SK-MEL-5 (cell line): ENCODE measurements at places on chromosomes 2 and 18. TPM values are rescaled to one million over a fixed set of nuclear protein-coding genes. Genes with fewer than 3 reads are reported as not detected.
A peak's percentile ranks its signal among the peaks of the same experiment; 100 is the strongest.

DNA sequence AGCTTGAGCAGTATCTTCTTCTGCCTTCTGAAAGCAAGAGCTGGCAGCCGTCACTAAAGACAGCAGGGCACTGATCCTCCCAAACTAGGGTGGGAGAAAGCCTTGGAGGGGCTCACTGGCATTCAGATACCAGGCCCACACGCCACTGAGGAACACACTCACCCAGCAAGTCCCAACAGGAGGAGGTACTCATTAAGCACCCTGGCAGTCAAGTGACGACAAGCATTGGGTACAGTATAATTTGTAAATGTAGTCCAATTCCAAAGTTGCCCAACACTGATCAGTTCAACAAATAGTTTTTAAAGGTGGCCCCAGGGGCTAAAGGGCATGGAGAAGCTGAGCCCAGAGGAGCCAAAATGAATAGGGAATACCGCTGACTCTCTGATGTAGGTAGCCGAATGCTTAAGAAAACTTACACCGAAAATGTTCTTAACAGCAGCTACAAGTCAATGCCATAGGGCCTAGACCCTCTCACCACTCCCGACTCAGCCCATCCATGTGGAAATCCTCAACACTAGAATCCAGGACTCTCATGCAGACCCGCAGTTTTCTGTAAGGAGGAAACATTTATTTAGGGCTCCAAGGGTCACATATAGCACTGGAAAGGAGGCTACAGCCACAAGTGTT is 9.9 kb downstream of the LIMS2 start:
- no peak for DNase-seq

- DNase-seq, result peak; percentile 20
Observed at GRCh38 chr2:55232863-55233657, 572 bp downstream of the RPS27A start.

MOGAT1 gene
- total RNA-seq, result not detected in 2 replicates

SELENOI gene
- total RNA-seq, result 48.0 and 50.4 TPM in 2 replicates

DNA sequence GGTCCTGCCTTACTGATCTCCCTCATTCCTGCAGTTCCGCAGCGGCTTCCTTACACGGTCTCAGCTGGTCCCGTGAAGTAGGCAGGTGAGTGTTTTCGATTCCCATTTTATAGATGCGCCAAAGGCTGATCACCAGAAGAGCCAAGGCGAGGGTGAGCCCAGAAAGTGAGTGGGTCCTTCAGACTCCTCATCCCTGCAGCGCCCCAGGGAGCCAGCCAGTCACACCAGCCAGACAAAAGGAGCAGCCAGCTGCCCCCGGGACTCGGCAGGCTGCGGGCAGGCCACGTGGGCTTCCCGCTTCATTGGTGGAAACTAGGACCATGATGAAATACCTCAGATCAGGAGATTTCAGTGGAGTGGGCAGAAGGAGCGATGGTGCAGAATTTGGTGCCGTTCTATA is 85.9 kb downstream of the SMAD7 start:
- DNase-seq, result no peak

RAB31 gene
- total RNA-seq, result 11.2 and 12.9 TPM in 2 replicates

DNA sequence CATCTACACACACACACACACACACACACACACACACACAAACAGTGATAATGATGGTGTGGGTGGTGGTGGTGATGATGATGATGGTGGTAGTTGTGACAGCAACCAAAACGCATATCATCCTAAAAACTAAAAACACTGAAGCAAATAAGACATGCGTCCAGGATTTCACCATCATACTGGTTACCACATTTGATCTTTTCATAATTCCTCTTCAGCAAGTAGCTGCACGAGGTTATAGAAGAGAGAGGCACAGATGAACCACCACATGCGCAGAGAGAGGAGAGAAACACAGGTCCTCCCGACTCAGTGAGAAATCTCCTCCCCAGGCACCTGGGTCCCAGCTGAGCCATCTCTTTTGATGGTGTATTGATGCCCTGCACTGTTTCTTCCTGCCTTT is 393.3 kb downstream of the METTL4 start:
- no peak for DNase-seq

DNA sequence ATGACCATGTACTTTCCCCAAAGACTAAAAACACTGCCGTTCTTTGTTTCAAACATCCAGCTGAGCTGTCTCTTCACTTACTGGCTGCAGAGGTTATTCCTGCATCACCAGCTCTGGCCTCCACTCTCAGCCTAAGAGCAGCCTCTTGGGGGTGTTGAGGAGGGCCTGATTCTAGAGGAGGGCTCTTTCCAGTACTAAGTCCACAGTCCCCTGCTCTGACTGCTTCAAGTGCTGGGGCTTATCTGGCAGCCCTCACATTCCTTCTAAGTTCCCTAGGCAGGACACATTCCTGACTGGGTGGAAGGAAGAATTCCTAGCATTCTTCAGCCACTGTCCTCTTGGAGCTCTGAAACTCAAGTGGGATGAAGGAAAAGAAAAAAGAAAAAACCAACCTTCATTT is 32.9 kb upstream of the EHBP1 start:
- peak; percentile 64 for DNase-seq

- DNase-seq, result no peak
Observed at GRCh38 chr2:182230561-182230960, 196.3 kb downstream of the PDE1A start.

GREB1L gene
- total RNA-seq, result 0.50 and 1.9 TPM in 2 replicates

DNA sequence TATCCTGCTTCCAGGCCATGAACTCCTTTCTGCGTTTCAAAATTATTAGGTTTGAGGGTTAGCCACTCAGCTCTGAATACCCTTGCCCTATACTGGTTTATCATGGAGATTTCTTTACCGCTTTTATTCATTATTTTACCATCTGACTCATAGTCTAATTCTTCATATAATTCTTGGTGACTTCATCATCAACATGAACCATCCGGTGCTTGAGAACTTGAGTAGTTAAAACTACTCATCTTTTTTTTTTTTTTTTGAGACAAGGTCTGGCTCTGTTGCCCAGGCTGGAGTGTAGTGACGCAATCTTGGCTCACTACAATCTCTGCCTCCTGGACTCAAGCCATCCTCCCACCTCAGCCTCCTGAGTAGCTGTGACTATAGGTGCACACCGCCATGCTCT is 94.2 kb upstream of the LHCGR start:
- no peak for DNase-seq

DNA sequence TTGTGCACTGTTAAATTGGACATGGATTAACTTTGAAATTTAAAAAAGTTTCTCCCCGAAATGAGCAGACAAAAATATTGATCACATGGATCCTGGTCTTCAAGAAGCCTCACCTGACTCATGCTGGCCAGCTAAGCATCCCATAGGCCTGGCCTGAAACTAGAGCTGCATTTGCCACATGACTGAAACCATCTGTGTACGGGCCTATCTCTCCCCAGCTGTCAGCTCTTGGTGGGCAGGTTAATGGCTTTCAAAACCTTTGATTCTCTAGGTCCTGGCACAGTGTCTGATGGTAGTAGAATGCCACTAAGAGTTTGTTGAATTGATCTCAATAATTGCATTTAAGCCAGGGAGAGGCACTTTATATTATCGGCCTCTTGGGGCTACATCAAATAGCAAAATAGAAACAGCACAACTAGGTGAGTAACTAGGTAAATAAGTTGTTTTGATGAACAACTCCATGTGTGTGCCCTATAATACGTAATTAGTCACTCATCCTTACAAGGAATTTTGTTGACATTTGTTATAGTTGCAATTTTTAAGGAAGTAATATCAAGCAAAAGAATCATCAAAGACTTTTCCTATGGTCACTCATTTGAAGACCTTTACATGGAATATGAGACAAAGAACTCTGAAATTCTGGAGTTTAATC is 251.1 kb downstream of the SP3 start:
- DNase-seq, result no peak

TUBA3E gene
- not detected in 2 replicates for total RNA-seq

- DNase-seq, result no peak
Observed at GRCh38 chr18:52452427-52452826, 112.4 kb downstream of the DCC start.

GRCh38 chr2:88627856-88628570 is 749 bp upstream of the EIF2AK3 start:
- peak; percentile 97 for DNase-seq

DNA sequence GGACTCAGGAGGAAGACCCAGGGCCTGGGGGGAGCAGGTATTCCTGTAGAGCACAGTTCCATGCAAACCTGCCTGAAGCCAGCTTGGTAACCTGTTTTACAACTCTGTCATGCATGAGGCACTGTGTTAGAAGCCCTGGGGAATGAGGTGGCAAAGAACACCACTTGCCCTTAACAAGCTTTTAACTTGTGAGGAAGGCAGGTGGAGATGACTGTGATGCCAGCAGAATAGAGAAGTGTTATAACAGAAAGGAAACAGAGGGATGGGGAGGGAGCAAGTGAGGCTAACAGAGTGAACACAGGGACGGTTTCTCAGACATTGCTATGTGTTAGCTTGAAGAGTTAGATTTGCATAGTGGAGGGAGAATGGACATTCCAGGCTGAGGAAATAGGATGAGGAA is 11.5 kb upstream of the IL1A start:
- no peak for DNase-seq

- DNase-seq, result no peak
Observed at GRCh38 chr18:78330766-78331165, 648.9 kb upstream of the SALL3 start.

RHBDD1 gene
- 13.2 and 13.4 TPM in 2 replicates for total RNA-seq

DNA sequence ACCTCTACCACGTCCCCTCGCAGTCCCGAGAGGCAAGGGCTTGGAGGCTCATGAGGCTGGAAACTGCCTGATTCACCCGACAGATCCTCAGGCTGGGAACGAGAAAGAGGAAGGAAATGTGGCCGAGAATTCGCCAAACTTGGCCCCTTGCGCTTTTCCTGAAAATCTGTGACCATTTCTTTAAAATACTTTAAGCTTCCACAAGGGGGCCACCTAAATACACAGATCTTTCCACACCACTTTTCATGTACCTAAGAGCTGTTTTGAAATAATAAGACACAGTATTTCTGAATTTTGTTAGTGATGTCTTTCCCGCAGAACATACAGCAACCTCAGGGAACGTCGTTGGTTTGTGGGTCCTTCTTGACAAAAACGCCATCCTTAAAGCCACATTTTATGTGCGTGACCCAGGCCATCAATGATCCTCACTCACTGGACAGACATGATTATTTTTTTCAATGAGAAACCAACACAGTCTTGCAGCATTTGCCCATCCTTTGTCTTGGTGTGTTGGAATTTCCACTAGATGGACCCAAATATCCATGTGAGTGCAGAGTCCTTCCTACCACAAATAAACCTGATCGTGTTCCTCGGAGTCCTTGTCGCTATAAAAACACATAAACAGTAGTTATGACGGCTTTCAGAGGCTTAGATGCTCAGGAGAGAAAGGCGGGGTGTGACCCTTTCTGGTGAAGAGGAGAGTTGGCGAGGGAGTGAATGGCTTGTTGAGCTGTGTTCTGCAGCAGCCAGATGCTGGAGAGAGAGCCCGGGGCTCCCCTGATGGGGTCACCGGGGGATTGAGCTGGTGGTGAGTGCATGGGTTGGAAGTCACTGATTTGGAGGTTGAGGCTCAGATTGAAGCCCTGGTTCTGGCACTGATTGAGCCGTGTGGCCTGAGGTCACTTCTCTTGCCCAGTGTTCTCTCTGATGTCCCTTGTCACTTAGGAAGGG is 25.0 kb downstream of the DCDC2C start:
- peak; percentile 70 for DNase-seq

UPP2 gene
- total RNA-seq, result not detected in 2 replicates

GRCh38 chr2:74414881-74415761 is 6.3 kb downstream of the C2orf81 start:
- no peak for DNase-seq

SPC25 gene
- 11.8 and 13.9 TPM in 2 replicates for total RNA-seq

DNA sequence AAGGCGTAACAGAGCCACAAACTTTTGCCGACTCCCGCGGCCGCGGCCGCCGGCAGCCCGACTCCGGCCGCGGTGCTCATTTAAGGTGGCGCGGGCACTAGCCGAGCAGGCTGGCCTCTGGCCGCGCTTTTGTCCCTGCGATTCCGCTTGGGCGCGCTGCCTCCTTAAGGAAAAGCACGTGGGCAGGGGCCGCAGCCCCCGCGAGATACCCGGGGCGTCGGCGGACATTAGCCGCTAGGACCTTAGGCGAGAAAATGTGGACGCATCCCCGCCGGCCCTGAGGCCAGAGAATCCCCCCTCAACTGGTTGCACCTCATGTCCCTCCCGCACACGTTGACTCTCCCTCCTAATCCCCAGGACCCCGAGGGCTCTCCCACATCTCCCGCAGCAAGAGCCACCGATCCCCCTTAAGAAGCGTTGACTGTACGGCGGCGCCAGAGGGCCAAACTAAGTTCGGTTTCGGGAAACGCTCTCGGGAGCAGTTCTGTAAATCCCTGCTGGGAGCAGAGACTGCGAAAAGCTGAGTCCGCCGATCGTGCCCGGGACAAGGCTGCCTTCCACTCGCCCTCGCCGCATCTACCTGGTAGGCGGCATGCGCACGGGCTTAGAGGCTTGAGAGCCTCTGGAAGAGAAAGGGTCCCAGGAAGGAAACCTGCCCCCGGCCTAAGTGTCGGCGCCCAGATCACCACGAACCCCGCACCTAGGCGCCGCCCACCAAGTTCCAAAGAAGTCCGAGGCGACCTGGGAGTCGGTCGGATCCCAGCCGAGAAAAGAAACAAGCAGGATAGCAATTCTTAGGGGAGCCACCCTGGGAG is 1.8 kb upstream of the SATB2 start:
- DNase-seq, result peak; percentile 90

- no peak for DNase-seq
Observed at GRCh38 chr2:37110306-37111212, 26.2 kb downstream of the GPATCH11 start.

DNA sequence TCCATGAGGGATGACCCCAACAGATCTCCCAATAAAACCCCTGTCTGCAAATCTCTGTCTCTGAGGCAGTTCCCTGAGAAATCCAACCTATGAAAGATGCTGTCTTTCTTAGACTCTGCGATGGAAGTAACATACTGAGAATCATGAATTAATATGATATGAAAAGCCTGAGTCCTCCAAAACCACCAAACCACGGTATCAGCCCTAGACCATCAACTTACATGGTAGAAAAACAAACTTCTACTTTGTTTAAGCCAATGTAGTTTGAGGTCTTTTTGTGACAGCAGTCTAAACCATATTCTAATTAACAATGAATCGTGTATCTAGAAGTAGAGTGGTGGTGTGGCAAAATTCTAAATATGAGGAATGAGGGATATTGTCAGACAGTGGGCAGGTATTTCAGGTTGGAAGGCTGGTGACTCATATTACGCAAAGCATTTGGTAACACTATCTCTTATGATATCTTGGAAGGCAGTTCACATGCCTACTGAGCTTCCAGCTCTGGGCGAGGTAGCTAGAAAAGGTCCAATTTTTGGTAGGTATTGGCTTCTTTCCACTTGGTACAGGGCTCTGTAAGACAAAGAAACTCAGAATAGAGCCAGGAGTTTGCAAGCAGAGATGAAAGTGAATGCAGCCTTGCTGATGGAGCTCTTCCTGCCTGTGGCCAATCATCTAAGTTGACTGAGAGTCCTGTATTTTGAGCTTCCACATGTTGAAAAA is 215.8 kb downstream of the ZFP36L2 start:
- DNase-seq, result no peak

DNA sequence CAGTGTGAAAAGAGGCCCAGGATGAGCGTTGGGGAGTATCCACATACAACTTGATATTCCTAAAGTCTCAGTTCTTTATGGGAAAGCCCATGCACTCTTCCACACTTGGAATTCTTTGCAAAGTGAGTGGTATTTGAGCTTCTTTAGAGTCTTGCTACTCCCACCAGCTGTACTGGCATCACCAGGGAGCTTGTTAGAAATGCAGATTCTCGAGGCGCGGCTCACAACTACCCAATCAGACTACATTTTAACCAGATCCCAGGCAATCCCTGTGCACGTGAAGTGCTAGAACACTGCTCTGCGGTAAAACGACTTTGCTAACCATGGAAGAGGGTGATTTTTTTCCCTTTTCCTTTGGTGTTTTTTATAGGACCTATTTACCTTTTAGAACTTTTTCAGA is 184.7 kb downstream of the NEDD4L start:
- no peak for DNase-seq

PDE1A gene
- total RNA-seq, result 0.19 TPM in 1 of 2 replicates, not detected in the other

GRCh38 chr2:115303-115702 is 69.0 kb upstream of the FAM110C start:
- no peak for DNase-seq
